ENCODE measurements at places on chromosomes 2 and 18.

DNA sequence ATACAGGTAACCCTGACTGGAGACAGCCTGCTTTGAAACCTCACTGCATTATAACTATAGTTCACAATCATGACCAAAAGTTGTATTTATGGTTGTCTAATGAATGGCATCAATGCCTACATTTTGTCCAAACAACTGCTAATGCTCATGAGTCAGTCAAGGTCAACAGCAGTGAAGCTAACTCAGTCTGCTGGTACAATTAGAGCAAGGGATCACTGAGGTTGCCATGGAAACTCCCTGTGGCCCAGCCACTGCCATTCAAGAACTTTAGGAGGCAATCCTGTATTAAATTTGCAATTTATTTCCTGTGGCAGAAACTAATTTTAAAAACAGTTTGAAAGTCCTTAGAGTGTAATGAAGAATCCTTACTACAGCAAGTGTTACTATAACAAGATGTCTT, 185.1 kb upstream of the SMAD7 start:
- DNase-seq = no peak

- no peak for DNase-seq
Observed at GRCh38 chr2:213188533-213188867, 37.1 kb upstream of the IKZF2 start.

DNA sequence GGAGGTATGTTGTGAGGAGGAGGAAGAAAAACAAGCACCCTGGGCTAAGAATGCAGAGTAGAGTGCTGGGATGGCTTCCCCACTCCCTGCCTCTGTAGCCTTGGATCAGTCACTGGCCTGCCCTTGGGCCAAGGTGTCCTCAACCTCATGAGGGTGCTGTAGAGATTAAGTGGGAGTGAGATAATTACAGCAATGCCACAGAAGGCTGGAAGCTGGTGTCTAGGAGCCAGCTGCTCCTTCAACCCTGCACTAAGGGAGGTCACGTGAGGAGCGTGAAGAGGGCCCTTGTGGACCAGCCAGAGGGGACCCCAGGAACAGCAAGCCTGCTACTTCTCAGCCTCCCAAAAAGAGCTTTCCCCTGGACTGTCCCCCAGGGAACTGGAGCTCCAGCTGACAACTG, 95.2 kb downstream of the TTC32 start:
- no peak for DNase-seq

DNA sequence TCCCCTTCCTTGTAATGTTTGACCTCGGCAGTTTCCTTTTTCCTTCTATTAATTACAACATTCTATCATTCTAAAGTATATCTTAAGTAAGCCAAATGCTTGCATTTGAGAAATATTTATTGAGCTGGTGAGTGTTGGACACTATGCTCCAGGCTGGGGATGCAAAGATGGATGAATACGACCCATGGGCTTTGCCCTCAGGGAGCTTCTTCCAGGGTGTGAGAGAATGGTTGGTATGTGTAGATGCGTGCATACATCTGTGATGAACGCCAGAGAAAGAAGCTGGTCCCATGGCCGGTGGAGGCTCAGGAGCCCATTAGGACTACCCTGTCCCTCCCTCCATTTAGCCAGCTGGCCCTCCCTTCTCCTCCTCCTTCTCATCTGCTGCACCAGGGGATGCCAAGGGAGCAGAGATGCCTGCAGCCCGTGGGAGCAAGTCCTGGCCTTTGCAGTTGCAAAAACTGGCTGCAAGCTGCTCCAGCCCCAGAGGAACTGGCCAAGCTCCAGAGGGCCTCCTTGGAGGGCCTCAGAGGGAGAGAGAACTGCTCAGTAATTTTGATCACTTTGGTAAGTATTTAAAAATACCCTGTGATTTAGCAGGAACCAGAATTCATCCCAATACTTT, 65.7 kb upstream of the FOSL2 start:
- DNase-seq = no peak

DNA sequence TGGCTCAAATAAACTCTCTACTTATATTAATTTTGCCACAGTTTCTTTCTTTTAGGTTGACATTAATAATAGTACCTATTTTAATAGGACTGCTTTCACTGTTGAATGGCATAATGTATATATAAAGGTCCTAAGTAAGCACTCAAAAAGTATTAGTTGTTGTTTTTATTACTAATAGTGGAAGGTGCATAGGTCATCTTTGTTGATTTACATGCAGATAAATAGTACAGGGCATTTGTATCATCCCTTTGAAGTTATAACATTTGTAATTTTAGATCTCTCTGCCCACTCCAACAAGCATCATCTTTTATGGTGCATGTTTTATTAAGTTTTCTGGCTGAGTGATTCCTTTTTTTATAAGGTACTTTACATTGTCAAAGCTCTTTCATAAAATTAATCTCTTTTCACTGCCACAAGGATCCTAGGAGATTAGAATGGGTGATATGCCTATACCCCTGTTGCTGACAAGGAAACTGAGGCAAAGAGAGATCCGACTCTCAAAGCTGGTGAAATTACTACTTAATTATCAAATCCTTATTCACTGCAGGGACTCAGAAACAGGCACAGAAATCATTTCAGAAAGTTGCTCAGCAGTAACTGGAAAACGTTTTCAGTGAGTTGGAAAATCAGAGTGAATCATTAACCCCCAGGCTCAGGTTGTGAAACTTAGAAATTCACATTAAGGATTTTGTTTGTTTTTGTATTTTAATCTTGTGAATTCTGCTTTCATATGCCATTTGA, 299.6 kb downstream of the AGPS start:
- no peak for DNase-seq

DNA sequence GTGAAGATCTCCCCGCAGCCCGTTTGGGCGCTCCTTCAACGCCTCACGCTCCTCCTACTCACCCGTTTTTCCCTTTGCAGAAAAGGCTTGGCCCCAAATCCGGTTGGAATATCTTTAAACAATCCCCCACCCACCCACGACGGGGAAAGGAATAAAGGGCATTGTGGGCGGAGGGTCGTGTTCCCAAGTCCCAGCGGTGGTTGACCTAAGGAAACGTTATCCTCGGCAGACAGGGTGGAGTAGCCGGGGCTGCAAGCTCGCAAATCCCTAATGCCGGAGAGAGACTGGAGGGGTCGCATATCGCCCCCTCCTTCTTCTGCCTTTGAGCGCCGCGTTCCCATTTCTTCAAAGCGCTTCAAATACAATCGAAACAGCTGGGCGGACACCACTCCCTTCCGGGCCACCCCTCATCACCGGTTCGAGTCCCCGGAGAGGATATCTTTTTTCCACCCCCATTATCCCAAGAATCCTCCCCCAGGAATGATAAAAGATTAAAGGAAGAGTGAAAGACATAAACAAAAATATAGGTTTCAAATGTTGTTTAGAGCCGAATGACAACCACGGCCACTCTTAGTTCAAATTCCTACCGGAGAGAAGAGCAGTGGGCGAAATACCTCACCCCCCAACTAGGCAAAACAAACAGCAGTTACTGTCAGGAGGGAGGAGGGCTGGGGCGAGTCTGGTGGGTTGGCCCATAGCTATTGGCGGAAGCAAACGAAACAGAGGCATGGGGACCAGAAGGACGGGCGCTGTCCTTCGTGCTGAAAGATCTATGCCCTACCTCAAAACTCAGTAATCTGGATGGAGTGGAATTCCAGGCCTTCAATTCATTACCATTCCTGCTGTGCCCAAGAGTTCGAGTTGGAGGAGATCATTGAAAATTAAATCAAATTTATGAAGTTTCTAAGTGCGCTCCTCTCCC, 2.8 kb upstream of the GAD1 start:
- DNase-seq = peak; percentile 95

GRCh38 chr2:18752022-18752493, 162.7 kb upstream of the NT5C1B start:
- DNase-seq = no peak

DNA sequence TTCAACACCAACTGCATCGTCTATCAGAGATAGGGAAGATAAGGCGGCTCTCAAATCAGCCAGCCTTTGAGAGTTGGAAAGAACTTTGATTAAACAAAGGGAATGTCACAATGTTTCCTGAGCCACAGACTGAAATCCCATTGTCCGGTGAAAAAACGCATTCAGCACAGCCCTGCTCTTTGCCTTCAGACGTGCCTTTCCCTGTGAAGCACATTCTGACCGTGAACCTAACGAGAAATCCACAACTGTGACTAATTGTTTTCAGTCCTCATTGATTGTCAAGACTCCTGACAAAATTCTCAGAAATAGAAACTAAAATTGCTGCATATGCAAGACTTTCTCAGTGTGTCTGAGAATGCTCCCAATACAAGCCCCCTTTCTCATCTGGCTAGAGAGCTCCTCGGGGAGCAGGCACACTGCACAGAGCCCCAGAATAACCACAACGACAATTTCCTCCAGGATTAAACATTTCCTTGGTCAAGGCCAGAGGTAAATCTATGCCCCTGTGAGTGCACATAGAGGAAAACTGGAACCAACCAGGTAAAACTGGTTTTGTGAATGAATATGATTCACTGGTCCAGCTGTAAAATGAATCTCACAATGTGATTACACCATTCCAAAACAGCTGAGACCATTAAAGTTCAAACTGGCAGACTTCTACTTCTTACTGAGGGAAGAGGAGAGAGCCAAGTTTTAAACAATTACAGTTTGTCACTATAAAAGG, 561.9 kb upstream of the ID2 start:
- no peak for DNase-seq

- no peak for DNase-seq
Observed at GRCh38 chr2:137747509-137747908, 216.8 kb upstream of the HNMT start.

DNA sequence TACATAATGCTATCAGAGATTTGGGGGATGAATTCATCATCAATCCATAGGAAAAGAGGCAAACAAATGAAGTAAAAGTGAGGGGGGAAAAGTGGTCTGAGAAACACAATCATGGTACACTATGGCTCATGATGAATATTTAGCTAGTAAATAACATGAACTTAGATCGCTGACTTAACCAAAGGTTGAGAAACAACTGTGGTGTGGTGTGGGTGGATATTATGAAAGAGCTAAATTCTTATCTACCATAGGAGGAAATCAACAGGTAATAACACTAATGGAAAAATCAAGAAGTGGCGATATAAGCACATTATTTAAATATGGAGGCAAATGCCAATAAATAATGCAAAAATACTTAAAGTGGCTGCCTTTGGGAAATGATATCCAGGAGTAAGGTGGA, 12.2 kb upstream of the TPRKB start:
- no peak for DNase-seq

DNA sequence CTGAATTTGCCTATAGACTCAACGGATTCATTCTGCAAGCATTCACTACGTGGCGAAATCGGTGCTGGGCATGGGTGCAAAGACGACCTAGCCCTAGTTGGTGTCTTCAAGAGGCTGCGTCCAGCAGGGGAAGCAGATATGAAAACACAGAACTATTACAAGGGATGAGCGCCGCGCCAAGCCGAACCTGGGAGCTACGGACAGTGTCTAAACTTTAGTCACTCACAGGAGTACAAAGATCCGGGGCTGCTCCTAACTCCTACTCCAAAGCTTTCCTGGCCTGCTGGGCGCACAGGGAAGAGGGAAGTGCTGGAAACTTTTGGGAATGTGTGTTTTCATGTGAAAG, 732 bp upstream of the ANXA4 start:
- DNase-seq = no peak

GRCh38 chr2:57876313-57876712, 170.3 kb upstream of the VRK2 start:
- no peak for DNase-seq

GRCh38 chr2:184419744-184420143, 178.6 kb upstream of the ZNF804A start:
- DNase-seq = no peak

GRCh38 chr18:80172056-80172455, 63.0 kb downstream of the ADNP2 start:
- no peak for DNase-seq

GRCh38 chr18:76382275-76382674, 112.8 kb downstream of the ZNF516 start:
- no peak for DNase-seq

GRCh38 chr2:68908392-68908970, 37.3 kb upstream of the BMP10 start:
- DNase-seq = peak; percentile 67

DNA sequence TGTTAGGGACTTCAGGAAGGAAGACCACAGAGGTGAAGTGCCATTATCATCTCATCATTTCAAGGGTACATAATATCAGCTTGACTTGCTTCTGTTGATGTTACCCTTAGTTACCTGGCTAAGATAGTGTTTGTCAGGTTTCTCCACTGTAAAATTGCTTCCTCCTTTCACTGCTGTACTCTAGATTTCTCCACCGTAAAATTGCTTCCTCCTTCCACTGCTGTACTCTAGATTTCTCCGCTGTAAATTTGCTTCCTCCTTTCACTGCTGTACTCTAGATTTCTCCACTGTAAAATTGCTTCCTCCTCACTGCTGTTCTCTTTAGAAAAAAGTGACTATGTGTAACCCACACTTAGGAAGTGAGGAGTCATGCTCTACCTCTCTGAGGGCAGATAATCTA, 1460.3 kb downstream of the SUCLG1 start:
- no peak for DNase-seq

GRCh38 chr2:127913808-127914457, 28.2 kb upstream of the AMMECR1L start:
- no peak for DNase-seq

GRCh38 chr18:63979409-63979920, 9.6 kb downstream of the SERPINB8 start:
- DNase-seq = peak; percentile 58

- peak; percentile 64 for DNase-seq
Observed at GRCh38 chr2:26848336-26849055, 564 bp downstream of the DPYSL5 start.

DNA sequence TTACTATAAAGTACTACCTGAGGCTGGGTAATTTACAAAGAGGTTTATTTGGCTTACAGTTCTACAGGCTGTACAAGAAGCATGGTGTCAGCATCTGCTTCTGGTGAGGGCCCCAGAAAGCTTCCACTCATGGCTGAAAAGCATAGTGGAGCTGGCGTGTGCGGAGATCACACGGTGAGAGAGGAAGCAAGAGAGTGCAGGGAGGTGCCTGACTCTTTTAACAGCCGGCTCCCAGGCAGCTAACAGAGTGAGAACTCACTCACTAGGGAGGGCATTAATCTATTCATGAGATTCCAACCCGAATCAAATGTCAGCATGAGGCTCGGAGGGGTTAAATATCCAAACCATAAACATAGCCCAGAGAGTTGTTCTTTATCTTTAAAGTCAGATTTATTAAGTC, 117.3 kb downstream of the LDLRAD4 start:
- DNase-seq = no peak

DNA sequence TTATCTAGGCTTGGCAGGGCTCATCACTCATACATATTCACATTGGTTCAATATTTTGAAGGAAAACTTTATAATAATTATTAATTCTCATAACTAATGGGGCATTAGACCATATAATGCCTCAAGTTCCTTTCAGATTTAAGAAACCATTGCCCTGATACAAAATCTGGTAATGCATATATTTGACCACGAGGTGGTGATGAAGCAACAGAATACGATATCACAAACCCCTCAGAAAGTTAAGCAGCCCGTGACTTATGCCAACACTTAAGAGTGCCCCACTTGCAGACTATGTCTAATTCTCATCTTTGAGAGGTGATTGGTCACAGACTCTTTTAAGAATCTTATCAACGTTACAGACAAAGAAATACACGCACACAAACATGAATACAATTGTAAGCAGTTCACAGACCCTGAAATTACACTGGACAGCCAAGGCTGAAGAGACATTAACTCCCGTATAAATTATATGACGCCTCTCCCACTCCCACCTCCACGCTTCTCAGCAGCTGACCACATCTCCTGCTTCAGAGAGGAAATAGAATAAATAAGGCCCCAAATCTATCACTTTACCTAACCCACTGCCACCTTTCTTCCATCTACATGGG, 20.7 kb upstream of the DNAH6 start:
- no peak for DNase-seq

- no peak for DNase-seq
Observed at GRCh38 chr18:61595615-61596251, 262.5 kb downstream of the CDH20 start.

GRCh38 chr2:229851870-229852269, 69.9 kb downstream of the TRIP12 start:
- no peak for DNase-seq
